ENCODE measurements at places on chromosomes 1 and 21. TPM values are rescaled to one million over a fixed set of nuclear protein-coding genes. Genes with fewer than 3 reads are reported as not detected.

FAM177B gene
- not detected for polyA plus RNA-seq

TMEM269 gene
- polyA plus RNA-seq = 0.02 TPM

DNA sequence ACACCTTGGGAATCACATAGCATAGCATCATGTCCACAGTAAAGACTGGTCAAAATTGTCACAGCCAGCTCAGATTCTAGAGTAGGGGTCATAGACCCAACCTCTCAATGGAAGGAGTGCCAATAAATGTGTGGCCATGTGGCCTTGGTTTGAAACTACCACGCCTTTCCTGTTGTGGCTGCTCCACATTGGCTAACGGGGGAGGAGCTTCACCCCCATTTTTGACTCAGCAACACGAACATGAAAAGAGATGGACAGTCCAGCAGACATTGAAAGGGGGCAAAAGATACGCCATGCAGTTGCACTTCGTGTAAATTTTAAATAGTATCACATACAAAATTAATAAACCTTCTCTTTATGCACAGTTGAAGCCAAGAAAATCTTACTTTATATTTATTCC is 78.4 kb upstream of the HIVEP3 start:
- DNase-seq = no peak

GRCh38 chr1:36522461-36523229 is 39.9 kb upstream of the CSF3R start:
- DNase-seq = no peak

GRCh38 chr1:183876309-183876708 is 71.4 kb downstream of the RGL1 start:
- no peak for DNase-seq

Data from foreskin keratinocyte (primary cell).